ENCODE measurements at places on chromosomes 4 and X.
A peak's percentile ranks its signal among the peaks of the same experiment; 100 is the strongest.

DNA sequence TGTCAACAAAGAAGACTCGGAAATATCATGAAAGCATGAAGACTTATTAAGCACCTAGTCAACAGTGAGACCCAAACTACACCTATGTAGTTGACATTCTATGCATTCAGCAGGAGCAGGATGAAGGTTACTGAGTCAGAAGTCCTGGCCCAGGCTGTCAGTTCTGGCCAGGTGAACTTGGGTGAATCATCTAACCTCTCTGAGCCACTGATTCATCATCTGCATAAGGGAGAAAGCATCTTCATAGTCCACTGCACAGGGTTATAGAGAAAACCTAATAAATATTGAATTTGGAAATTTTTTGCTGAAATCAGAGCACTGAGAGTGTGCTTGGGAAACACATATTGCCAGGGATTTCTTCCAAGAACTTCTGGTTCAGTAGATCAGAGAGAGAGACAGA is 296.0 kb upstream of the SFRP2 start:
- no peak for DNase-seq

DNA sequence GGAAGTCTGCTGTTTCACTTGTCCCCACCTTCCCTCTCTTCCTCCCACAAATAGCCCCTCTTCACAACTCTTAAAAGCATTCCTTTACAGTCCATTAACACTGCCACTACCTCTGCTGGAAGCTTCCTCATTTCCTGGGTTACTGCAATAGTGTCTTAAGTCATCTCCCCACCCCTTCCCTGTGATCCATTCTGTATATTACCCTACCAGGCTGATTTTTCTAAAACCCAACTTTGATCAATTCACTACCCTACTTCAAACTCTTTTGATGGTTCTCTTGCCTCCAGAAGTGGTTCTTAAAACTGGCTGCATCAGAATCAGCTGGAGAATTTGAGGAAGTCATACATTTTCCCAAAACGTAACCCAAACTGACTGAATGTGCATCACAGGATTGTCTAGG is 8.8 kb upstream of the XIAP start:
- DNase-seq, result no peak

DNA sequence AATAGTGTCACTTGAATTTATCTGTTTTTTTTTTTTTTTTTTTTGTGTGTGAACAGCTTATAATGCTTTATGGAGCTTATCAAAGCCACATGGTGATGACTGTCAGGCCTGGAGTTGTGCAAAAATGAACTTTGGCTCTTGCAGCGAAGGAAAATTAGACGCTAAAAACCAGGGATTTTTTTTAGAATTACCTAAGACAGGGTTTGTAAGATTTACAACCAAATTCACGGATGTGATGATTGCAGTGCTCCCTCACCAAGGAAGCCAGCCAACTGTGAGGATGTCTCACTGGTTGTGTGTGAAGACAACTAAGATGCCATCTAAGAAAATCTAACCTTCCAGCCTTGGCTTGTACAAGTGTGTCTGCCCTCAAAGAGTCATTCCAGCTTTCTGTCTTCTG is 127.1 kb upstream of the SLC4A4 start:
- DNase-seq, result no peak

- DNase-seq, result no peak
These were observed 630.4 kb upstream of the BOD1L1 start for GRCh38 chr4:14257903-14258302.

DNA sequence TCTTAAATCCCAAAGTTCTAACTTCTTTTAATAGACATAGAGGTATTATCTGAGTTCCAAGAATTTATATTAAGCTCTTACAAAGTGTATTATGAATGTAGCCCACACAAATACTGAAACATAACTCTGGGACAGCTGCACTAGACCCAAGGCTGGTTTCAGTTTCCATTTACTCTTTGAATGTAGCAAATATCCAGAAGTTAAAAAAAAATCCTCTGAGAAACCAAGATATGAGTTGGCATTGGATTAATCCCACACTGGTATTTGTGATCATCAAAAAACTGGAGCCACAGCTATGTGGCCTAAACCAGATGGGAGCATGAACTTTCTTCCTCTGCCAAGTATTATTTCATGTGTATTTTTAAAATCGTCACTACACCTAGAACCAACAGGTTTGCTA is 23.6 kb upstream of the SMPX start:
- DNase-seq, result no peak

DNA sequence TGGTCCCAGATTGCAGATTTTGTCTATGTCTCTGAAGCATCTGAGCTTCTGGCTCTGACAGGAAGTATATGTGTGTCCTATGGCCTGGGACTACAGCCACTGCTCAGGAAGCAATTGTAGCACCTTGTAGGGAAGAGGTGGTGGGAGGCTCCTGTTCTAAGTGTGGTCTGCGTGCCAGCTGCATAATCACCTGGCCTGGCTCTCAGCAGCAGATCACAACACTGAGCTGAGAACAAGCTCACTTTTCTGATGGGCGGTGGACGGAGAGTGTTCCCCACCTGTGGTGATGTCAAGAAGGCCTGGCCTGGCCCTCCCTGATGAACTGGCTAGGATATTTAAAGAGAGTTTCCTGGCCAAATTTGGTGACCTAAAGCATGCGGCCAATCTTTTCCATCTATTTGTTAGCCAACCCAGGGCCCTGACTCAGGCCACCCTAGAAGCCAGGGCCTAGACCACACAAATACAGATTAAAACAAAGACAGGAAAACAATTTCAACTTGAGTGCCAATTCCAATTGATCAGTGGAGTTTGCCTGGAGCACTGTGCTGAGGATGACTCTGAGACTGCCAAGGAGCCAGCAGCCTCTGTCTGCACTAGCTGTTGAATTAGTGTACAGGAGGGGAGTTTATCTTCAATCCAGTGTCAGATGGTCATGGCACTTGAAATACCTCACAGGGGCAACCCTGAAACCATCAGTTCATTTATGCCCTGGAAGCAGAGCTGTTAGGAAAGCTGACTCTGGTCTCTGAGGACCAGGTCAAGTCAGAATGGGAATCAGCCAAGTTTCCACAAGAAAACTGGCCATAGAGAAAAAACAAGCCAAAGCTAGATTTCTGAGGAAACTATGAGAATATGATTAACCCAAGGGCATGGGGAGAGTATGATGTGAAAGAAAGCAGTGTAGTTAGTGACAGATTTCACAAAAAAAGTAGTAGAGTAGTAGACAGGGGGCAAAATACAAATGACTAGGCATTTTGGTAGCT is 47.4 kb downstream of the PRDM5 start:
- no peak for DNase-seq

DNA sequence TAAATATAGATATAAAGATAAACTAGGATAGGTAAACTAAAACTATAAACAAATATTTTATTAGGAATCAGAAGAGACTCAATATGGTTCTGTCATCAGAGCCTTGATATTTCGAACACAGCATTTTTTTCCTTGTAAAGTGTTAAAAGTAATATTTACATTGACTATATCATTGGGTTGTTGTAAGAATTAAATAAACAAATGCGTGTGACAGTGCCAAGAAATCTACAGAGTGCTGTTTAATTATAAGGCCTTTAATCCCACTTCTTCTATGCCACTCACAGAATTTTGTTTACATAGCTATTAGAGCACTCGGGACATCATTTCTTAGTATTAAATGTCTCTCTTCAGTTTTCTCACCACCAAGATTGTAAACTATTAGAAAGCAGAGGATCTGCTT is 807.4 kb downstream of the FSTL5 start:
- no peak for DNase-seq

DNA sequence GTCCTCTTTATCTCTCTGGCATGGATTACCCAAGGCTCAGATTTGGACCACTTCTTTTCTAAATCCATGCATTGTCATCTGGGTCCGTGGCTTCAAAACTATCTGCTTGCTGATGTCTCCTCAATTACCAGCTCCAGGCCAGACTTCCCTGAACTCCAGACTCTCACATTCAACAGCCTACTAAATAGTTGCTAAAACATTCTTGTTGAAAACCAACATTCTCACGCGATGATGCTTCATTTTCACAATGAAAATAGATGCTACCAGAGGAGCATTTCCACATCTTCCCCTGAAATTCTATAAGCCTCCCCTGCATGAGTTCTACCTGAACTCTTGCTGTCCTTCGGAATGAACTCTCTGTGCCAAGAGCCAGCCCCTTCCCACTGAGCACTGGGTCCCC is 5.2 kb upstream of the TLR6 start:
- DNase-seq, result no peak

- no peak for DNase-seq
These were observed 60.4 kb upstream of the TAF9B start for GRCh38 chrX:78199851-78200250.

GRCh38 chrX:685120-686032 is 54.8 kb downstream of the SHOX start:
- no peak for DNase-seq

DNA sequence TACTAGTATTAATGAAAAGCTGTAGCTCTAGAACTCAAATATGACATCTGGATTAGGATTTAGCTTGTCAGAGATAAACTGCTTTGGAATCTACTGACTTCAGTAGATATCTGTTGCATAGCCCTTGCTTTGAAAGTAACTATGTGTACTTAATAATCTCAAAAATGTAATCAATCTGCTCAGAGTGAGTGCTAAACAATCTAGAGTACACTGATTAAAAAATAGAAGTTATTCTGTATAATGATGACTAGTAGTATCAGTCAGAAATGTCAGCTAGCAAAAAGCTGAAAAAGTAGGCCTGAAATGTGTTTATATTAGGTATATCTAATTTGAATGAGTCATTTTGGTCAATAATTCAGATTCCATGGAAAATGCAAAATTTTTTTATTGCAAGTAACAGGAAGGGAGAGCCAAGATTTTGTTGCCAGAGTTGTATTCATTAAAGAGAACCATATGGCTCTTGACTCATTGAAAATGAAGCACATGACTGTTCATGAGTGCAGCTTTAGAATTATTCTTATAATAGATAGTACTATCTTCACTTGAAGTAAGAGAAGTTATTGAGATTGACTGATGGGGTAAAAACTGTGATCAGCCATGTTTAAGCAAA is 20.0 kb downstream of the CLCN3 start:
- no peak for DNase-seq

GRCh38 chrX:750263-750662 is 119.7 kb downstream of the SHOX start:
- no peak for DNase-seq

GRCh38 chr4:118124997-118125396 is 90.7 kb downstream of the NDST3 start:
- DNase-seq, result no peak

DNA sequence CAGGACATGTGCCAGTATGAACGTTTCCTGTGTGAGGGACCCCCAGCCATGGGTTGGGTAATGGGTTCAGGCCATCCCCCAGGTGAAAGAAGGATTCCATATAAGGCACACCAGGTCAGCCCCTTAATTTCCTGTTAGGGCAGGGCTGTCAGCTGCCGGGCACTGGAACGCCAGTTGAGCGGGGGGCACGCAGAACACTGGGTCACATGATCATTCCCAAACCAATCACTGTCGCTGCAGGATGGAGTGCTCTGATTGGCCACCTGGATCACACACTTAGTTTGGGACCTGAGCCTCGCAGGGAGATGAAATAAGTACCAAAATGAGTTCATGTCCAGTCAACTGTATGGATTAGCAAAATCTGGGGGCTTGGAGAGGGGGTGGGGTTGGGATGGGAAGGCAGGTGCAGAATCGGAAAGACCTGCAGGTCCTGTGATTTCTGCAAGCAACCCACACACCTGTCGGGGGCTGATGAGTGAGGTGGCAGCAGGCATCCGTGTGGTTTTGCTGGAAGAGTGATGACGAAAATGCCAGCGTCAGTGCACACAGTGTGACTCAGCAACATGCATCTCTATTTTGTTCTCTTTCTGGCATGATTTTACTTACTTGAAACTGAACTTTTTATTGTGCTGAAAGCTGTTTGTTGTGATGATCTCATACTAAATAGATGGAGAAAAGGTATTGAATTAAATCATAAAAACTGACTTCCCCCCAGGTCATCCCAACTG is 32.2 kb downstream of the RNF212 start:
- DNase-seq, result no peak

GRCh38 chrX:46044486-46044885 is 500.7 kb downstream of the ZNF674 start:
- no peak for DNase-seq

- DNase-seq, result no peak
These were observed 63.1 kb upstream of the PDHA1 start for GRCh38 chrX:19280636-19281035.

- DNase-seq, result peak; percentile 35
These were observed 2.5 kb upstream of the HTRA3 start for GRCh38 chr4:8267077-8267476.

DNA sequence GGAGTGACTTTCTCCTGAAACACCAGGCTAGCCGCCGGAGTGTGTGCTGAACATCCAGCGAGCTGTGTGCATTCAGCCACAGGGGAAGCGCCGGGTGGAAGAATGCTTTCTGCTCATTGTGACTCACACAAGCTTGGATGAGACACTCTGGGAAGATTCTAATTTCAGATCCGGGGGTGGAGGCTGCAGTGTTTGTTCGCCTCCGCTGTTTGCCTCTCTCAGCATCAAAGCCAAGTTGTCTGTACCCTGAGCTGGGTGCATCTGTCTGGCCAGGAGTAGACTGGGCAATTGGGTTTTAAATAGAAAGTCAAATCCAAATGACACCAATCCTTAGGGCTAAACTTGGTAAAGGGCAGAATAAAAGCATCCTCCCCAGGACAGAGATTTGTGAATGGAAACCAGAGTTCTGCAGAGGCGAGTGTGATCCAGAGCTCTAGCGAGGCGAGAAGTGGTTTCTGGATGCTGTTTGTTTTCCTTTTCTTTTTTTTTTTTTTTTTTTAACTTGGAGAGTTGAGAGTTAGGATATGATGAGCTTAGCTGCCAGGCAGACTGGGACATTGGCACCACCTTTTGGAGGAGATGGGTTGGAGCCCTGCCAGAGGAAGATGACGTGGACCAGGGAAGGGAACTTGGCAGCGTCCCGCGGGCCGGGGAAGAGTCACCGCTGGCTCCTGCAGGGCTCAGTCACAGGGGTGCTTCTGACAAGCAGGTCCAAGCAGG is 196.0 kb upstream of the PSAPL1 start:
- no peak for DNase-seq

DNA sequence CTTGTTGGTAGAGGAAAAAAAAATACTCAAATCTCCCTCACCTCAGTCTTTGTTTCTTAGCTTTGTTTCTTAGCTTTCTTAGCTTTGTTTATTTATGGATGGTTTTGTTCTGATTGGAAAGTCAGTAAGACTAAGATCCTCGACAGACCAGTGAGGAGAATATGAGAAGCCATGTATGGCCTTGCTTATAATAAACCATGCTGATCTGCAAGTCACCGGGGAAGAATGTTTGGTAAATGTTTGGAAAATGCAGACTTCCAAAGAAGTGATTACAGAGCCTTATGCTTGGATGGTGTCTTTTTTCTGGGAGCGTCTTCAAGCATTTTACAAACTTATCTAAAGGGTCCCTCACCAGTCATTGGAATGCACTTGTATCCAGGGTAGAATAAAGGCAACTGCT is 90.1 kb upstream of the NOCT start:
- DNase-seq, result no peak

Measured in neuronal stem cell (in vitro differentiated cells).